Activated CD4-positive, alpha-beta T cell treated with anti-CD3 and anti-CD28 coated beads, Interleukin-2, Interleukin-6, amounts not matched to agents 100 ng/mL and 50 ng/mL, durations not matched to agents 16 hours and 8 hours (primary cell): ENCODE measurements at places on chromosomes 12 and 14.

DNA sequence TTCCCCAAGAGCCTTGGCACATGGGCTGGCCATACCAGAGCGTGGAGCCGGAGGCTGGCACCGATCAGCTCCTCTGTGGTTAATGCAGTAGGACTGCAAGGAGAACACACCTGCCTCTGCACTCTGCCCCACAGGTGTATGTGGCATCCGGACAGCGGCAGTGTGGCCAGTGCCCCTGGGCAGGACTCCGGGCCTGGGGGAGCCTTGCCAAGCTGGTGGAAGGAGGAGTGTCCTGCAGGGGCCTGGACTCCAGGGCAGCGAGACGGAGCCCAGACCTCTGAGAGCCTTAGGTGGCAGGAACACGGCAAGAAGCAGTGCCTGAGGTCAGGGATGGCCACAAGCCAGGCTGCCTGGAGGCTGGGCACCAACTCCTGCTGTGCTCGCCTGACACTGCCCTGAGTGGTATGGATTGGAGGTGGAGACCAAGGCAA lies 5.3 kb upstream of the BEGAIN start:
- no peak for DNase-seq

DNA sequence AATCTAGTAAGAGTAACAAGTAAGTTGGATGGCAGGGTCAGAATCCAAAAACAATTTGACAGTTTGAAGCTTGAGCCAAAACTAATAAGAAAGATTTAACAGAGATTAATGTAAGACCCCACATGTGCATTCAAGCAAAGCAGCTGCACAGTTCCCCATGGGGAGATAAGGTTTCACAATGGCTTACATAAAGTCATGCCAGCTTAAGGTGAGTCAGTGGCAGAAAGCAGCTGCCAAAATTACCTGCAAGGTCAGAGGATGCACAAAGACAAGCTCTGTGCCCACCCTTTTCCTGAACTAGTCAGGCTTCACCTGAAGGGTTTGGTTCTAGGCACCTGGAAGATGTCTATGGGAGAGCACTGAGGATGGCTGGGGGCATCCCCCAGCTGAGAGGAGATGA lies 36.6 kb upstream of the KRT77 start:
- no peak for DNase-seq

GRCh38 chr12:27922531-27923139 lies 49.9 kb downstream of the PTHLH start:
- DNase-seq = no peak

DNA sequence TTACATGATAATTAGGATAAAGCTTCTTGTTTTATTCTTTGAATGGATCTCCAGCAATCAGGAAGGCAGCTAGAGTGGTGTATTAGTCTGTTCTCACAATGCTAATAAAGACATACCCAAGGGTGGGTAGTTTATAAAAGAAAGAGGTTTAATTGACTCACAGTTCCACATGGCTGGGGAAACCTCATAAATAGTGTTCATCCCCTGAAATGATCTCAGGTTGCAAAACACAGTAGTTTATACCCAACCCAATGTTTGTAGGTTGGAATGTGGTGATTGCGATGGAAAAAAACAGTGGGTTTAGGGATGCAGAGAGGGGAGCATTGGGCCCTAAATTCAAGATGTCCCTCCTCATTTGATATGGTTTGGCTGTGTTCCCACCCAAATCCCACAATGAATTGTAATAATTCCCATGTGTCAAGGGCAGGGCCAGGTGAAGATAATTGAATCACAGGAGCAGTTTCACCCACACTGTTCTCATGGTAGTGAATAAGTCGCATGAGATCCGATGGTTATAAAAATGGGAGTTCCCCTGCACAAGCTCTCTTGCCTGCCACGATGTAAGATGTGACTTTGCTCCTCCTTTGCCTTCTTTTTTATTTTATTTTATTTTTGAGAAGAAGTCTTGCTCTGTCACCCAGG lies 11.5 kb downstream of the MUCL1 start:
- no peak for DNase-seq

- DNase-seq = no peak
Measured at GRCh38 chr12:15550793-15551192, 228.5 kb downstream of the PTPRO start.

DNA sequence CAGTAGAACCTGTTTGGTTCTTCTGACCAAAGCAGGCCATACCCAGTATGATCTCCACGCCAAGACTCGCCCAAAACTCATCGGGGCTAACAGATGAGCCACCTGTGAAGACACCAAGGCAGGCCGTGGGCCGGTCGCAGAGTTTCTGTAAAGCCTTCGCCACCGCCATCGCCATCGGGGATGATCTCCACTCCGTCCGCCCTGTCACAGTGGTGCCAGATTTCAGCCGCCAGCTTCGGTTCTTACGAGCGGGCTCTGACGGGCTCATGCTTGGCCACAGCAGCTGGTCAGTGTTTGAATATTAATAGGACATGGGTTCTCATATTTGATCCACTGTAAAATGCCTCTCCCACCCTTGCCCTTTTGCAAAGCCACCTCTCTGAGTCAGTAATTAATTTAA lies 113.2 kb upstream of the TMEM132D start:
- DNase-seq = no peak
